ENCODE measurements at places on chromosomes 3 and 15.
A peak's percentile ranks its signal among the peaks of the same experiment; 100 is the strongest.

DNA sequence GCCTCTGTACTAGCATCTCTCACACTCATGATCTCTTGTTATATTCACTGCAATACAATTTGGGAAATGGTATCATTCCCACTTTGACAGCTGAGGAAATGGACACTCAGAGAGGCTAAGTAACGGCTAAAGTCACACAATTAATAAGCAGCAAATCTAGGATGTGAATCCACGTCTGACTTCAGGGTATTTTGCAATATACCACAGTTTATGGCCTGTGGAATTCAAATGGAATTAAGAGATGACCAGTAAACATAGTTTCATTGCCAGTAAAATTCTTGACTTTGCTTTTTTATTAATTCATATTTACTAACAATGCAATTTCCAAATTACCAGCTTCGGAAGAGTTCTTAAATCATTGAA, 61.1 kb downstream of the CCNL1 start:
- DNase-seq = no peak

DNA sequence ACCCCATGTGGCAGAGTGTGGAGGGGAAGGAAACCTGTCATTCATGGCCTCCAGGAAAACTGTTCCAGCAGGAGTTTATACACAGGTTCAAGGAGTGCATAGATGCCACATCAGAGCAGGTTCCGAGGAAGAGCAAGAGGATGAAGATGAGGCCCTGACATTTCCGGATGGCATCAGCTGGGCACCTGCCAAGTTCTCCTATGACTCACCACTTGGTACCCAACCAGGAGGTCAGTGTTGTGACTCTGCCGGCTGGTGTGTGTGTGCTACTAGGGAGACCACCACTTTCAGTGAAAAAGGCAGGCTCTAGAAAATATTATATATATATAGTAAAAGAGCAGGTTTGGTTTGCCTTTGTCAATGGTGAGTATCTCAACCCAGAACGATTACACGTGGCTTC, 69.3 kb downstream of the NTRK3 start:
- no peak for DNase-seq

DNA sequence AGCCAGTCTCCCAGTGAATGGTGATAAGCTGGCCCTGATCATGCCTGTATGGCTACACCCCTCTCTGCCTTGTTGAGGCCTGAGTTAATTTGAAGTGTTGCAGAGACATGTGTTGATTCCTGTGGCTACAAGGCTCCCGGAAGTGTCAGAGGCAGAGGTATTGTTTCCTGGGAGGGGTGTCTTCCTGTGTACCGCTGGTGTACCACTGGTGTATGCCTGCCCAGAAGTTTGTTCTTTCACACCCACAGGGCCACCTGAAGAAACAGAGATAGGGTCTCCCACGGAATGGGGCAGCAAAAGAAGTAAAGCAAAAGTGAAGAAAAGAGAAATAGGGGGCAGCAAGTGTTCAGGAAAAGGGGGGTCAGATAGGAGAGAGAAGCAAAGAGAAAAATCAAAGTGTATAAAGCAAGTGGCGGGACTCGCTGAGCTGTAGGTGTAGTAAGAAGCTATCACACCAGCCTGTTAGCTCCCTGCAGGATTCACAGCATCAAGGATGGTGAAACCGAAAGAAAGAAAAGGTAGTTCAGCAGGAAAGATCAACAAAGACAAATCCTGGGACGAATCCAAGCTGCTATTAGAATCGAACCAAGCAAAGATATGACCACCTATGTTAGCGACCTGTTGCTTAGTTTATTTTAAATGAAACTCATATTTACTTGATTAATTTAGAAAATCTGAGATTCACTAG, 36.6 kb upstream of the CD47 start:
- no peak for DNase-seq

GRCh38 chr15:40543082-40543481, 21.8 kb downstream of the CCDC32 start:
- no peak for DNase-seq

- DNase-seq = no peak
Observed at GRCh38 chr15:49439678-49440395, 16.8 kb downstream of the FGF7 start.

DNA sequence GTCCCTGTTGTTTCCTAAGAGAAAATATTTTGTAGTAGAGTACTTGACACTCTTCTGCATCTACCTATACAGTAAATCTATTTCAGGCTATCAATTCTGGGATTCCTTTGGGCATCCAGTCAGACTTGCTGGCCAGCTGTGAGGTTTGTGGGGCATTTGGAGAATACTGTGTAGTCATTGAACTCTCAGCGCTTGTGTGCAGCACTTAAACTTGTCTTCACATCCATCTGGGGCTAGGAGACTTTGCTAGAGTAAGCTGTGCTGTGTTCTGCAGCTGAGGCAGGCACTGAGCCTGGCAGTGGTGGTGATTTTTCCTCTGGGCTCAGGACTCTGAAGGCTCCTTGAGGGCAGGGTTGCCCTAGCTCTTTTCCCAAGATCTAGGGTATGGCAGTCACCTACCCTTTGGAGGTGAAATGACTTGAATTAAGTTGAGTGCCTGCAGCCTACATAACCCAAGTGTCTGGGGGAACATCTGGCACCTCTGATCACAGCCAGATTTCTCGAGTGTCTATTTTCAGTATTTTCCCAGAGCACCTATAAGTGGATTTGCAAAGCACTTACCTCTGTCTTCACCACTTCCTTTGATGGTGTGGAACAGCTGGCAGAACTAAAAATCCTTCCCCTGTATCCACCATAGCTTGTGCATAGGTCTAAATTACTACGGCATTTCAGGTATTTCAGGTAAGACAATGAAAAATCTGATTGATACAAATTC, 19.3 kb downstream of the CLSTN2 start:
- DNase-seq = no peak

- no peak for DNase-seq
Observed at GRCh38 chr3:131353016-131353877, 28.3 kb upstream of the NUDT16 start.

- DNase-seq = peak; percentile 17
Observed at GRCh38 chr3:81998139-81998755, 236.8 kb upstream of the GBE1 start.

- DNase-seq = no peak
Observed at GRCh38 chr3:129313665-129314385, 35.2 kb downstream of the HMCES start.
